ENCODE measurements at places on chromosomes 6 and 20.

- no peak for DNase-seq
Observed at GRCh38 chr6:129235167-129236000, 352.4 kb downstream of the LAMA2 start.

DNA sequence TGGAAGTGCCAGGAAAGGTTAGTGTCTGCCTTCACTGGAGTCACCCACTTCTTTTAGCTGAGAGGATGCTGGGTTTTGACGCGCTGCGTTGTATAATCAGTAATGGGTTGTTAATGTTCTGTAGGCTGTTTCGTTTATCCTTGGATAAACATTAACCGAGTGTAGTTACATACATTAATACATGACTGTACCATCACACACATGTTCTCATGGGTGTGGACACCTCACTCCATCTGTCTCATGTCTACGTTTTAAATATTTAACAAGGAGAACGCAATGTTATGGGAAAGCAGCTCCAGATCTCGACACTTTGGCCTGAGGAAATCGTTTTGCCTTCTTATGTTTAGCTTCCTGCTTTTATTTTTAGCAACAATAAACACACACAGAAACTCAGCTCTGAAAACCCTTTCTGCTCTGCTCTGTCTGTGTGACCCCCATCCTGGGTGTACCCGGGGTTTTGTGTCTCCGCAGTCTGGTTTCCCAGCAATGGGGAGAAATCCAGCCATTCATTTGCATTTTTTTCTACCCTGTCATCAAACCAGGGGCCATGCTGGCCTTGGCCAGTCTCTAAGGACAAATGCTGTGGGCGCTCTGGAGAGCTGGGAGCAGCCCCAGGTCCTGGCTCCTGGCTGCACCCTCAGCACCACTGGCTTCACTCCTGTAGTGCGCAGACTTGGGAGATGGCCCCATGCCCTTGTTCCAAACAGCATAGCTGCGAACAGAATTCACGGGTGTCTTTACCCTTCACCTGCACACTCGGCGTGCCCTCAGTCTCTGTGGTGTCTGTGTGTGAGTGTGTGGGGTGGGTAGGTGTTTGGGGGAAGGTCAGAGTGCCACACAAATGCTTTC lies 110.8 kb downstream of the ERMARD start:
- DNase-seq, result no peak

DNA sequence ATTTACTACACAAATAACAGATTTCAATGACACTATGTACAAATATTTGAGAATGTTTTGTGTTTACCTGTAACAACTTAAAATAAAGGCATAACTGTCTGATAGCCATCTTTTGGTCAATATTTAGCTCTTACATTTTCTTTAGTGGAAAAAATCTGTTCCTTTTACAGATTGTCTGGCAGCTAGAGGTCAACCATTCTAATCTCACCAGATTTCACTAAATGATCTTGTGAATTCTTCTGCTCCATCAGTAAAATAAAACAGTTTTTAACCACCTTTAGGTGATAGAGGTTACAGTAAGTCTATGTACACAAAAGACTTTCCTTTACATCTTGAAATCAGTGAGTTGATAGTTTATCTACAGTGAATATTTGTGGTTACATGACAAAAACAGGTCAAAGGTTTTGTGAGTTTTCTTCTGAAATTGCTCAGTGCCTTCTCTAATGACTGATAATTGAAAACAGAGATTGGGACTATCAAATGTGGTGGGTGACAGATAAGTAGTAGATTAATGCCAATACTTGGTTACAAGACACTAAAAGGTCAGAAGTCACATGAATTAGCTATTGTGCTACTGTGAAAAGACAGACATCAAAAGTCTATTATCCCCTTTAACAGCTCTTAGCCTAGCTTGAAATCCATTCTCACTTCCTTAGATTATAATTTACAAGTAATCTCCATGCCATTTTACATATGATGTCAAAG lies 47.4 kb downstream of the BMP5 start:
- DNase-seq, result no peak

GRCh38 chr20:10654250-10654610 lies 19.6 kb downstream of the JAG1 start:
- DNase-seq, result no peak

GRCh38 chr6:80249897-80250296 lies 143.4 kb downstream of the BCKDHB start:
- no peak for DNase-seq

DNA sequence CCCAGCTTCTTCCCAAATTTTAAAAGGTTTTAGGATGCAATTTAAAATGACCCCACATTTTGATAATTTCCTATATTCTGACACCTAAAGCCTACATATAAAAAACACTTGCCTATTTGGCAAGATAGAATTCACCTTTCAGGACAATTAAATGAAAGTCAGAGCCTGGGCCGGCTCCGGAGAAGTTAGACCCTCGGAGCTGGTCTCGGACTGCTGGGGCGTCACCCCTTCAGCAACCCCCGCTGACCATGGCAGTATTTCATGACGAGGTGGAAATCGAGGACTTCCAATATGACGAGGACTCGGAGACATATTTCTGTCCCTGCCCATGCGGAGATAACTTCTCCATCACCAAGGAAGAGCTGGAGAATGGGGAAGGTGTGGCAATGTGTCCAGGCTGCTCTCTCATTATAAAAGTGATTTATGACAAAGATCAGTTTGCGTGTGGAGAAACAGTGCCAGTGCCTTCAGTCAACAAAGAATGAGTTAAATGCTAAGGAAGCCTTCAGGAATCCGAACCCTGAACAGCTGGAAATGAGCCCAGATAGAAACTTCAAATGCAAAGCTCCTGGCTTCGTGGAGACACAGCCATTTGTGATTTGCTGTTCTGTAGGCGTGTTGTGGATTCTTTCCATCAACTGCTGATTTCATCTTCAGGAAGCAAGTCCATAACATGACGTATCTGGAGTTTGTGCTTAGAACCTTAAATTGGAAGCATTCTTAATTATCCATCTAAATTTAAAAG lies 16.0 kb downstream of the TCFL5 start:
- DNase-seq, result no peak

GRCh38 chr20:49567421-49568277 lies at the start of gene PTGIS:
TSS of gene PTGIS (minus strand) at chr20:49568137. CDS start at chr20:49568116, 21 bp downstream.
- DNase-seq, result no peak

GRCh38 chr6:28871335-28872156 lies 52.2 kb downstream of the TRIM27 start:
- DNase-seq, result no peak

GRCh38 chr6:9795880-9796279 lies 619.0 kb downstream of the TFAP2A start:
- no peak for DNase-seq

DNA sequence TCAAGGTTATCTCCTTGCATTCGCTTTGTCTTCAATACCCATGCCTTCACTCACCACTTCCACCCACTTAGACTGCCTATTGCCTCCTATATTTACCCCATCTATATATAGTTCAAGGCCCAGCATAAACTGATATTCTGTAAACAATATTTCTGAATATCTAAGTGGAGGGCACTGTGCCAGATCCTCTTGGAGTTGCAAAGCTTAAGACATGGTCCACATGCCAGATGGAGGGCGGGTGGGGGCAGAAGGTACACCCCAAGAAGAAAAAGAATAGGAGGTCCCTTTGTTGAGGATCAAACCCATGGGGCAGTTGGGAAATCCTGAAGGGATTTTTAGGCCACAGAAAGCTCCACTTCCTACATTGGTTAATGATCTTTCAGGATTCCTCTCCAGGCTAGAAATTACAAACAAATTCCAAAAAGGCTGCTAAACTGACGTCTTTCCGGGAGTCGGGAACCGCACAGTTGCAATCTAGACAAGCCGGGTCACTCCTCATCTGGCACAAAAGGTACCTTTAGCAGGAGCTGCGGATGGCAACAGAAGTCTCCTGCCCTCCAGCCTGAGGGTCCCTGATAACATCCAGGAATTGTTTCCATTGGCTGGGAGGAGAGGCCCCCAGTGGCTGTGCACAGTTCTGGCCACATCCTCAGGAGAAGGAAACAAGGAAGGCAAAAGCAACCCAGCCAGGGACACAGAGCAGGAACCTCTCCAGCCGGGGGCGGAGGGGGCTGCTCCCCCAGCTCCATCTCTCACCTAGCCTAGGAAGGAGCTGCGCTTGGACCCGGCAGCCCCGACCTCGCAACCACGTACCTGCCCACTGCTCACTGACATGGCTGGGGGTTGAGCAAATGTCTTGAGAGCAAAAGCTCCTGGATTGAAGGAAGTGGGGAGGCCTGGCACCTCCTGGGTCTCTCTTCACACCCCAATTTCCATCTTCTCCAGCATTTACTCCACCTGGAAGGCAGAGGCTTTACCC lies 5.9 kb upstream of the LPIN3 start:
- no peak for DNase-seq

GRCh38 chr6:157134402-157135047 lies 188.8 kb downstream of the TMEM242 start:
- DNase-seq, result no peak

- no peak for DNase-seq
Observed at GRCh38 chr20:59406446-59406845, 106.0 kb downstream of the EDN3 start.

GRCh38 chr20:20992686-20993360 lies 113.3 kb downstream of the LINC00237 start:
- DNase-seq, result no peak

DNA sequence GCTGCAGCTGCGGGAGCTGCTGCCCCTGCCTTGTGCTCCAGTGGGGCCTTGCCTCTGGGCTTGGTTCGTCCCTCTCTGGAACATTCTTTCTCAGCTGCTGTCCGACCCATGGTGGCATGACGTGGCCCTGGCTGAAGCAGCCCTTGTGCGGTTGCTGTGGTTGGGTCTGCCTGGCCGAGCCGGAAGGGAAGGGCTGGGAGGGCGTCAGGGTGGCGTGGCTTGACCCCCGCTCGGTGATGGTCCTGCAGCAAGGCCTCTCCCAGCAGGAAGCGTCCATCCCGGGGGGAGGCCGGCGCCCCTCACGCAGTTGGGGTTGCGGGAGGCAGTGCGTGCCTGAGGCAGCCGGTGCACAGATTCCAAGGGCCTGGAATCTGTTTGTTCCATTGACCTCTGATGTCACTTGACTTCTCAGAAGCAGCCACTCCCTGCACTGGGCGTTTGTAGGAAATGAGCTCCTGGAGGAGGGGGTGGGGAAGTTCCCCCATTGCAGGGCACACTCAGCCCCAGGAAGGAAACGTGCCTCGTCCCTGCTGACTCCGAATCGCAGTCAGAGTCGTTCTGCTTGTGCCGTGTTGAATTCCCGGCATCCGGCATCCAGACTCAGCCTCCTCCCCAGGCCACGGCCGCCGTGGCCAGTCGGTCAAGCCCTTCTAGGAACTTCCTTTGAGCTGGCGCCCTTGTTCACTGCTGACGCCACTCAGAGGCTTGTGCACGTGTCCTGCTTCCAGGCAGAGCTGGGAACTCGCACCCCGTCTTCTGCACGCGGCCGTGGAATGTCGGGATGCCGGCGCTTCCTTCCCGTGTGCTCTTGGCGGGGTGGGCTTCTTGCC lies 9.7 kb upstream of the TNFRSF6B start:
- DNase-seq, result peak; percentile 38

- DNase-seq, result no peak
Observed at GRCh38 chr6:32152769-32153563, 975 bp upstream of the PPT2 start.

DNA sequence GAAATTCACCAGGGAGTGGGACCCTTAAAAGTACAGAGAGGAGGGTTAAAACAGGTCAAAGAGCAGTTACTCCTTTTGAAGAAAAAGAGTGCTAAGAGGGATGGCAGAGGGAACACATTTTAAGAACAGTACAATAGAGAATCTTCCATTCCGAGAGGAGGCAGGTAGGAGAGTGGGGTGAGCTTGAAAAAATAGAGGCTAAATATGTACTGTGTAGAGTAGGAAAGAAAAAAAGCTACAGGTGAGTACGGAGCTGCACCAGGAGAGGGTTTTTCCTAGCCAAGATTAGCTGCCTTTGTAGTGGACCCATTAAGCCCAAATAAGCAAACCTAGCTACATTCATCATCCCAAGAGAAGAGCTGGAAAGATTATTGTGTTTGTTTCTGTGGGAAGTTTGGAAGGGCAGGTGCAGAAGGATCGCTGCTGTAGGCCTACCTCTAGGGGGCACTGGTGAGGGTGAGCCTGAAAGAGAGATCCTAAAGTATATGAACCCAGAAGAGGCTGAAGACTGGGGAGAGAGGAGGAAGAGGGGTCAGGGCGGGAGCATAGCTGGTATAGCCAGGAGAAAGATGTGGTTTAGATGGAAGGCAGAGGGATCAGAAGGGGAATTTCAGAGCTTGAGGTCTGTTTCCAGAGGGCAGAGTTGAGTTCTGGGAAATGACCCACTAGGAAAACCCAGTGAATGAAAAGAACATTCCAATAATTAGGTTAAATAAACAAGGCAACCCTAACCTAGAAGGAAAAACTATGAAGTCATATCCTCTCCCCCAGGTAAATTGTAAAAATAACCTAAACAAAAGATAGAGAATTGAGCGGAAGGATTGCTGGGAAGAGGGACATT lies 50.2 kb upstream of the HINT3 start:
- DNase-seq, result peak; percentile 33

DNA sequence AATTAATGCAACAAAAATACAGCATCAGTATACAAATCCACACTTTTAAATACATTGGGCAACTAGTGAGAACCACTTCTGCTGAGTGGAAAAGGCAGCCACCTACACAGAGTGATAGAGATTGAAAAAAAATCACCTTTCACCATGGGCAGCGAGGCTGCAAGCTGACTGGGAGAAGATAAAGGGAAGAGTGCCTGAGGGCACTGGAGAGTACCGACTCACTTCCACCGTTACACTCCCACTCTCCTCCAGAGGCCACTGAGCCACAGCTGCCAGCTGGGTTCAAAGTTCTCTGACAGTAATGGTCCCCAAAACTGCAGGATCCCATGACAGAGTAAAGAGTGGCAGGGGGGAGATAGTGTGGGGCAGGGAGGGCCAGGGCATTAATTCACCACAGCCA lies 24.1 kb downstream of the PXT1 start:
- no peak for DNase-seq

DNA sequence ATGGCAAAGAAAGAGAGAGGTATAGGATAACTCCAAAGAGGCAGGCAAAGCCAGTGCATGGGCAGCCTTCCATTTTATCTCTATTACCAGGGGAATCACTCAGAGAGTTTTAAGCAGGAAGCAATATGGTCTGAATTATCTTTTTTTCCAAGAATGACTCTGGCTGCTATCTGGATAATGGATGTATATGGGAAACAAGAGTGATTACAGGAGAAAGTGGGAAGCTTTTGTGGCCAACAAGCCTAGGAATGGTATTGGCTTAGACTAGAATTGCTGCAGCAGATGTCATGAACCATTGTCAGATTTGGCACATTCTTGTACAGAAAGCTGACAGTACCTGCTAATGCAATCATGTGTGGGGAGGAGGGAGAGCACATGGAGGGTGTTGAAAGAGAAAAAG lies 73.0 kb upstream of the BTBD3 start:
- no peak for DNase-seq

DNA sequence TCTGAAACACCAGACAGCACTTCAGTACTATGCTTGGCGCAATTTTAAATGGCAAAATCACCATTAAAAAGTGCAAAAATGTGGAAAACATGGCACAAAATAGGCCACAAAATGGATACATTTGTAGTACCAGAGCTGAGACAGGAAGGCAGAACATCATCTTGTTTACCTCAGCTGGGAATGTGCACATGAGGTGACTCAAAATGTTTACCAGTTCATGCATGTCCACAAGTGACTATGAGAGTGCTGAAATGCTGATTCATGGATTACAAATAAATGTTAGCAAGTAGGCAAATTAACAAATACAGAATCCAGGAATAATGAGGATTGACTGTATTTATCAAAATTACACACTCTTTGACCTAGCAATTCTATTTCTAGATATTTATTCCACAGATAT lies 201.6 kb downstream of the ISM1 start:
- no peak for DNase-seq
